ENCODE measurements at places on chromosomes 7 and 10.
A peak's percentile ranks its signal among the peaks of the same experiment; 100 is the strongest.

- no peak for DNase-seq
These were observed 60.4 kb upstream of the NPVF start for GRCh38 chr7:25288556-25289307.

- no peak for DNase-seq
These were observed 126.0 kb upstream of the ANKRD1 start for GRCh38 chr10:91046869-91047268.

DNA sequence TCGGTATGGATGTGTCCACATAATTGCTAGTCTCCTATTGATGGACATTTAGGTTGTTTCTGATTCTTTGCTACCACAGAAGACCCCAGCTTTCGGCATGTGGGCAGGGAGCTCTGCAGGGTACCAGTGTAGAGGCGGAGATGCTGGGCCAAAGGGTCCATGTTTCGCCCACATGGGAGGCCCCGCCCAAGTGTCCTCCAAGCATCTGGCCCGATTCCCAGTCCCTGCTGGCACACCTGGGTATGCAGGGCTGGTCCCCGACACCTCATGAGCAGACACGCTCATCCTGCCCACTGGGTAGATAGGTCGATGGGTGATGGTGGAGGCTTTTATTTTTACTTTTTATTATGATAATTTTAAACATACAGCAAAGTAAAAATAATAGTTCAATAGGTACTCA, 19.4 kb upstream of the TBRG4 start:
- no peak for DNase-seq

DNA sequence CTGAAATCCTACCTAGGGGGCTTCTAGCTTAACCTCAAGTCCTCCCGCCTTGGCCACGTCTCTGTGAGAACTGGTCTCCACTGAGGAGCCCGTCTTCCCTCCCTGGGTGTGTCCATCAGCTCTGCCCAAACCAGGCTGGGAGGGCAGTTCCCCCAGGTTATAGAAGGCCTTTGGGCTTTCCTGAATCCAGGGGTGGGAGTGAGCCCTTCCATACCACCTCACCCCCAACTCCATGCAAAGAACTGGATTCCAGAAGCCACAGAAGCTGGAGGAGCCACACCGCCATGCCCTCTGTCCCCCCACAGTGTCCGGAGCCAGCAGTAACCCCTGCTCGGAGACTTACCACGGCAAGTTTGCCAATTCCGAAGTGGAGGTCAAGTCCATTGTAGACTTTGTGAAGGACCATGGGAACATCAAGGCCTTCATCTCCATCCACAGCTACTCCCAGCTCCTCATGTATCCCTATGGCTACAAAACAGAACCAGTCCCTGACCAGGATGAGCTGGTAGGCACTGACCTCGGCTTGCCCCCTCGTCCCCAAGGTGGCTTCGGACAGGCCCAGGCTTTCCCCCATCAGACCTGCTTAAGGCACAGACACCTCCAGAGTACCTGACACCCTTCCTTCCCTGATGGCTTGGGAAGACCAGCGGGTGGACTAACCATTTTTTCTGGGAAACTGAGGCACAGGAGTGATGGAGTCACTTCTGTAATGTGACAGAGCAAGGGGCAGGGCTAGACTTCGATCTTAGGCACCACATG, 4.7 kb downstream of the CPA1 start:
- no peak for DNase-seq

DNA sequence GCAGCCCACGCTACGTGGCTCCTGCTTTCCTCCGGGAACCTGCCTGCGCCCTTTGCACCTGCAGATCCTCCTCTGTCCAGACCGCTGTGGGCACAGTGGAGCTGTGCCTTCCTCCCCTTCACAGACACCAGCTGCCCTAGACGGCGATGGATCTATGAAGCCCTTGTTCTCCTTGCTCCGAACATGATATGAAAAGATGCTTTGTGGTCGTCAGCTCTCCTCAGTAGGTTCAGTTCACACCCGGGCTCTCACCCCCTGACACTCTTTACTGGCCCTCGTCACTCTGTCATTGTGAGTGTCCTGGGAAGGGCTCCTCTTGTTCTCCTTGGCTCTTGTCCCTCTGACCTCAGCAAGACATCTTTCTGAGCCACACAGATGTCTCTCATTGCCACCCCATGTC, 4.2 kb downstream of the ZNF488 start:
- peak; percentile 26 for DNase-seq

- no peak for DNase-seq
These were observed 20.7 kb upstream of the VIPR2 start for GRCh38 chr7:159165352-159165751.

DNA sequence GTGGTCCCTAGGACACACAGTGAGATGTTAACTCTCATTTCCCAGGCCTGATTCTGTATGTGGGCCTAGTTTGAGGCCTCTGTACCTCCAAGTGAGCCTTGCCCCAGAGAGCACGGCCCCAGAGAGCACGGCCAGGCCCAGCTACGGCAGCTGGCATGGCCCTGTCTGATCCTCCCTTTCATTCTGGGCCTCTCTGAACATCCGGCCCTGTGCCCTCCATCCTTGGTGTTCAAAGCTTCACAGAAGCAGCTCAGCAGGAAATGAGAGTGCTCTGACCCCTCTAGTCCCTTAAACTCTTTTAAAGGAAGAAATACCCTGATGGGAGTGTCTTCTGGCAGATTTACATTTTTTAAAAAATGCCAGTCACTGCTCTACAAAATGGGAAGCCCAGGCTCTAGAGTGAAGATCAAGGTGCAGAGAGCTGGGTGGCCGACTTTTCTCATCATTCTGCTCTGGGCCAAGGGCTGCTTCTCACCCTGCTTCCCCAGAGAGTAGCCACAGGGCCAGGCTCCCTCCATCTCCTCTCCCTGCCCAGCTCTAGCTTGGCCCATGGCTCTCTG, 171.9 kb downstream of the RPS24 start:
- no peak for DNase-seq

Data from foreskin melanocyte (primary cell).